Ecto neural progenitor cell (in vitro differentiated cells): ENCODE measurements at places on chromosomes 6 and 20.

- DNase-seq = no peak
Observed at GRCh38 chr6:54093326-54093948, 17.8 kb upstream of the MLIP start.

- no peak for DNase-seq
Observed at GRCh38 chr6:4280031-4280430, 144.7 kb upstream of the ECI2 start.

DNA sequence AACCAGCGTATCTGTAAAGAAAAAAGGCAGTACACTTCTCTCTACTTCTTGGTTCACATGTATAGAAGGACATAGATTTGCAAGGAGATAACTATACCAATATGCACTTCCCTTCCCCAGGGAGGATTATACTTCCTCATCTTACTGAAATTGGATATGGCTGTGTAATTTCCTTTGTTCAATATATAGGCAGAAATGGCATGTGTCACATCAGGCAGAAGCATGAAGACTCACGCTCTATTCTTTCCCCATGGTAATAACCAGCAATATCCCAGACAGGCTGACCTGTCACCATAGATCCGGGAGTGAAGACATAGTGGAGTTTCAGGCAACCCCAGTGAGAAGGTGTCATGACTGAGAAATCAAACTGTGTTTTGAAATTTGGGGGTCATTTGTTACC lies 518.3 kb downstream of the KIF16B start:
- DNase-seq = no peak

GRCh38 chr20:44195605-44196004 lies 8.6 kb upstream of the JPH2 start:
- DNase-seq = no peak

DNA sequence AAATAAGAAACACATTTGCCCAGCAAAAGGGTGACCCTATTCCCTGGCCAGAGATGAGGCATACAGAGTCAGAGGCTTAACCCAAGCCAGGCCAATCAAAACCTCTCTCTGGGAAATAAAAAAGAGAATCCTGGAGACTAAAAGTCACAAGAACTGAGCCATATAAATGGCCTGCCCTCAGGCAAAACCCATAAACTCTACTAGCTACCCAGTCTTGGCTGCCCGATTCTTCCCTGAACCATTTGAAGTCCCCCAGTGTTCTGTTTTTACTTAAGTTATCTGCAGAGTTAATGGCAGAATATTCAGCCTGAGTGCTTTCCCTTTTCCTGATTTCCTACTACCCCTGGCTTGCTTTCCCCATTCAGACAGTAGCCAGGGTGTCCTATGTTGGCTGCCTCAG lies 13.9 kb downstream of the KCNK15 start:
- no peak for DNase-seq

- DNase-seq = no peak
Observed at GRCh38 chr20:32518593-32519380, 66.3 kb downstream of the NOL4L start.

DNA sequence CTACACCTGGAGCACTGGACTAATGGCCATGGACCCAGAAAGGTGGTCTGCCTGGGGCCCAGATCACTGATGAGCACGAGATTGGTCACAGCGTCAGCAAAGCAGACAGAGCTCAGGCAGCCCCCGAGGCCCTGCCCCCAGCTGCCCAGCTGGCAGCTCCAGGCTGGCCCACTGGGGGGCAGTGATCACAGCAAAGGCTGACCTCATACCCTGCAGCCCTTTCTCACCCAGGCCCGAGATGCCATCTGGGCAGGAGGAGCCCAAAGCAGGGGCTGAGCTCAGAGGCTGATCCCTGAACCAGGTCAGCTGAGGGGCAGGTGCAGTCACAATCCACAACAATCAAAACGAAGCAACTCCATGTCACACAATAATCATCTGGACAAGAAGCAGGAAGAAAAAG lies 4.1 kb downstream of the MAP1LC3A start:
- DNase-seq = no peak

GRCh38 chr20:19277381-19277780 lies 64.9 kb downstream of the SLC24A3 start:
- no peak for DNase-seq

GRCh38 chr6:27471365-27472115 lies 1.4 kb downstream of the ZNF184 start:
- DNase-seq = no peak

DNA sequence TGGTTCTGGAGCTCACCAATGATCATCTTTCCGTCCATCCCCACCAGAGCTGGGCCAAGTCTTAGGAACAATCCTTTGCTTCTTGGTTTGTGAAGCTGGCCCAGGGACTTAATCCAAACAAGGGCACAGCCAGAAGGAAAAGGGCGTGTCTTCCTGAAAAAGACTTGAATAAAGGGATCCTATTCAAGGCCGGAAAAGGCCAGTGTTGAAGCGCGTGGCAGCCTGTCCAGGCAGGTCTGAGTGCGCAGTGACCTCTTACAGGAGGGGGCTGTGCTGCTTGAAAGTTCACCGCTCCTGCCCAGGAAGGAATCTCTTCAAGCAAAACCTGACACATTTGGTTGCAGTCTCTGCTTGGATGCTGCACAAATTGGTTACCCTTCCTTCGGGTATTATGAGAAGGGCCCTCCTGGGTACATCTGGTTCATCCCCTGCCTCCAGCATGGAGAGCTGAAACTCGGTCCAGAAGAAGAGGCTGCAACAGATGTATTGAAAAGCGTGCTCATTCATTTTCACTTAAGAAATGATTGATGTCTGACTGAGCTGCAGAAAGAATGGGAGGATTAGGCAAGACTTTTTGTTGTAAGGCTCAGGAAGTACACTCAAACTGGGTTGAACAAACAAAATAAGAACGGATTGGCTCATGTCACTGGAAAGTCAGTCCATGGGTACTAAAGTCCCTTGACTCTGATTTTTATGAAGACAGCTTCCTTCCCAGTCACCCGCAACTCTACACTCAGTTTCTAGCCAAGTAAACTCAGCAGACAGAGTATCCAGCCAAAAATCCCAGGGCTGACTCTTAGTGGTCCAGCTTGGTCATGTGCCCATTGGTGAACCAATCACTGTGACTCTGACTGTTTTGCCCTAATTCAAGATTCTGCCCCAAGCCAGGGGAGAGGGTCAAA lies 136.3 kb downstream of the TFAP2C start:
- DNase-seq = no peak

DNA sequence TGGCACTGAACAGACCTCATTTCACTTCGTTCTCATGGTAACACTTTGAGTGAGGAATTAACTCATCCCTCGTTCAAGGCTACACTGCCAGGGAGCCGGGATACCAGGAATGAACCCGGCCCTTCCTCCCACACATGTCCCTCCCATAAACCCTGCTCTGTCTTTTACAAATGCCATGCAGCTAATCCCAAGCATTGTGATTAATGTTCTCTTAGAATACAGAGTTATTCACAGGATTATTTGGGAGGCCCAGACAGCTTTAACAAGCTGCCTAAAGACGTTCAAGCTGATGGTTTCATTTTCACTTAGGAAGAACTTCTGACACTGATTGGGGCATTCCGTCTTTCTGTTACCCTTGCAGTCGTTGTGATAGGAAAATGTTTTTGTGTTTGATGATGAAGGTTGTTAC lies 42.5 kb upstream of the CD83 start:
- no peak for DNase-seq

- DNase-seq = no peak
Observed at GRCh38 chr20:34970193-34970840, 14.6 kb downstream of the MYH7B start.

DNA sequence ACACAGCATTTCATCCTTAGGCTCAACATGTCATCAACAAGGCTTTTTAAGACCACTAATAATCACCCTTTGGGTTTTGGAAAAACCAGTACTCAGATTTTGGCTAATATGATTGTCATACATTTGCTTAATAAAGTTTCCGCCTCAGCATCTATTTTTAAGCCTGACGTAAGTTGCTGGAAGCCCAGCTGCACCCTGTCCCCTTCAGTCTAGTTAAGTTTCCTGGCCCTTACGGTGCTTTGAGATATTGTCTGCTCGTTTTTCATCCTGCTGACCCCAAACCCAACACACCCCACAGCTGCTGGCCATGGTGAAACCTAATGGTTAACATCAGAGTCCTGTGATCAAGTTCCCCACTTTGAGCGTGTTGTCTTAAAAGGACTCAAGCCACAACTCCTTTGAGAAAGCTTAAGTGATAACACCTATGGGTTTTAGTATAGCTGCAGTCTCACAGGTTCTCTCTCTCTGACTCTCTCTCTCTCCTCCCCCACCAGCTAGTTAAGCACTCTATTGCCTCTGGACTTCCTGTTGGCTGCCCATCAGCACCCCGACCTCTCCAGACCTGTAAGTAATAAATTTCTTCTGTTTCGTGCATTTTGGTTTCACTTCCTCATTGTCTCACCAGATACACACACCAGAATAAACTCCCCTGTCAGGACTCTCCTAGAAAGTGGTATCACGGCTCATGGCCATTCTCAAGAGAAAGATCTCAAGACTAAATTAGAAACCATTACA lies 802.0 kb downstream of the C6orf118 start:
- DNase-seq = no peak

DNA sequence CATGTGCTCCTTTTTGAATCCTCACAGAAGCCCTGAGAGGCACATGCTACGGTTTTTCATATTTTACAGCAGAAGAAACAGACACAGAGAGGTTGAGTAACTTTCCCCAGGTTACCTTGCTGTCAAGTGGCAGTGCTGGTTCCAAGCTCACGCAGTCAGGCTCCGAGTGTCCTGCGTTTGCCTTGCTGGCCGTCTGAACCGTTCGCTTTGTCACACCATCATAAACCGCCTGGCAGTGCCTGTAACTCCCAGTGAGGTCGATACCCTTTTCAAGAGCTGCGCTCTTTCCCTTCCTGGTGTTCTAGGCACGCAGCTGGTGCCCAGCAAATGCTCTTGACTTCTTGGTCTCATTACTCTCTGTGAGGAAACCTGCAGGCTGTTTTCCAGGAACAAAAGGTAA lies 31.3 kb upstream of the KCNG1 start:
- DNase-seq = no peak

- no peak for DNase-seq
Observed at GRCh38 chr6:142934599-142934998, 10.4 kb downstream of the HIVEP2 start.

DNA sequence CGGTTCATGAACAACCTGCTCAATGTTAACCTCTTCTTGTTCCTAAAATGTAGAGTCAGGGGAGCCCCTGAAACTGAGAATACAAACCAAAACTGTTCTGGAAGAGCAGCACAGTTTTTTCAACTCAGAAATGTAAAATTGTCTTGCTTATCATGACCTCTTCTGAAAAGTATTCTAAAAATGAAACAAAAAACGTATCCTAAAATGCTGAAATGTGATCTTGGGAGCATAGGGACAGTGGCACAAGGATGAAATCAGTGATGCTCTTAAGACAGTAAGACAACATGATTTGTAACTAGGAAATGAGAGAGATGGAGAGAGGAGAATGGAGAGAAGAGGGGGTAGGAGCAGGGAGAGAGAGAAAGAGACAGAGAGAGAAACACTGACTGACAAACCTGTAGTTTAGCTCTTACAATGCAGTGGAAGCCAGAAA lies 27.5 kb downstream of the NCOA7 start:
- DNase-seq = no peak

- no peak for DNase-seq
Observed at GRCh38 chr6:123323452-123324329, 313.1 kb downstream of the TRDN start.

GRCh38 chr6:155107432-155108069 lies 112.4 kb downstream of the TIAM2 start:
- no peak for DNase-seq

DNA sequence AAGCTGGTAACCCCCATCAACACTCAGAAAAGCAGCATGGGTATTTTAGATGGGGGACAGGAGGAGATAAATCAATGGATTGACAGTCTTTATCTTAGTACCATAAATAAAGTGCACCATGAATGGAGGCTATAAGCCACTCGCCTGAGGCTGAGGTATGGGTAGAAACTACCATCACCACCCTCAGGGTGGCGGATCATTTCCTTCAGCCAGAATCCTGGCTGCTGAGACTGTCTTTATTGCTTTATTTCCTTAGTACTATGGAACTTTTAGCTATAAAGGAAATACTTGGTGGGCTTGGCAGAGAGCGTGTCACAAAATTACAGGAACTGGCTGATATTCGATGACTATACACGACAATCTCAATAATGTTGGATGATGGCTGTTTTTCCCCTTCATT lies 52.2 kb downstream of the STK38 start:
- DNase-seq = no peak

- DNase-seq = no peak
Observed at GRCh38 chr6:146650799-146651481, 52.2 kb downstream of the ADGB start.

GRCh38 chr6:104239971-104240370 lies 619.7 kb downstream of the HACE1 start:
- no peak for DNase-seq

DNA sequence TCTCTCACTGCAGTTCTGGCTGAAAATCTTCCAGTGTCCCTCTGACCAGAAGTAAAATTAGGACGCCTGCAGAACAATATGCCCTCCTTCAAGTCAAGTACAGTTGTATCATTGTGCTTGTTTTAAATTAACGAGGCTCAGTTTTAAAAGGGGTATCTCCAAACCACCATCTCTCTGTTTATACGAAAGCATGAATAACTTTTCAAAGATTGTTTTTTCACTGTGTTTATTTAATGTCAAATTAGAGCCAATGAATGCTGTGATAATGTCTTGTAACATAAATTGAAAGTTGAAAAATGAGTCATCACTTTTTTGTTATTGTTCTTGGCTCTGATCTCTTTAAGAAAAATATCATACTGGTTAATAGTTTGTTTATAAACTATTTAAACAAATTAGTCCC lies 230.7 kb upstream of the THEMIS start:
- DNase-seq = no peak

GRCh38 chr20:36957875-36958667 lies 6.6 kb upstream of the SAMHD1 start:
- DNase-seq = no peak

GRCh38 chr6:158669145-158670035 lies 19.5 kb downstream of the SYTL3 start:
- no peak for DNase-seq
